Natural killer cell treated with Interleukin-12 subunit alpha and Interleukin-12 subunit beta and Interleukin-15 and Interleukin-18, amount 100 ng/mL, for 72 hours (primary cell): ENCODE measurements at places on chromosomes 5 and 9. TPM values are rescaled to one million over a fixed set of nuclear protein-coding genes. Genes with fewer than 3 reads are reported as not detected.
A peak's percentile ranks its signal among the peaks of the same experiment; 100 is the strongest.

GRCh38 chr9:92140074-92140753 is 25.0 kb upstream of the SPTLC1 start:
- peak; percentile 76 for DNase-seq

DNA sequence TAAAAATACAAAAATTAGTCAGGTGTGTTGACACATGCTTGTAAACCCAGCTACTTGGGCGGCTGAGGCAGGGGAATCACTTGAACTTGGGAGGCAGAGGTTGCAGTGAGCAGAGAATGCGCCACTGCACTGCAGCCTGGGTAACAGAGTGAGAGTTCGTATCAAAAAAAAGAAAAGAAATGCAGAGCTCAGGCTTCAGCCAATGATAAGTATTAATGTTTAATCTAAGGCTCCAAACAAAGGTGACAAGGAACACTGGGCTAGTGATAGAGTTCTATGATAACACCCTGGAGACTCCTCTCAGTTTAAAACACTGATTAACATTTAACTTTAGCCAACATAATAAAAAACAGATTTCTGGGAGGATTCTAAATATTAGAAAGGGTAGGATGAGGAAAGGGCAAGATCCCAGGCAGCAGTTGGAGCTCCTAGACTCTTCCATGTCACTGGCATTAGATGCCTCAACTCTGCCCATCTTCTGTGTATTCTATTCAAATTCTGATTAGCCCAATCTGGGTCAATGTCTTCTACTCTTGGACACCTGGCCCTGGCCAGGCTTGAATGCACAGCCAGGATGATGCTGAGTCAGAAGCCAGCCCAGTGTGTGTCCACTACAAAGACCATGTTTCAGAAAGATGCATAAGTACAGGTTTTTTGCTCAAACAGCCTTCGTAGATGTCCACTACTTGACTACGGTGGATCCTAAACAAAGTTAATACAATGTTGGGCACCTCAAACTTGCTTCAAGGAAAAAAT is 91.0 kb upstream of the FAM169A start:
- no peak for DNase-seq

DNA sequence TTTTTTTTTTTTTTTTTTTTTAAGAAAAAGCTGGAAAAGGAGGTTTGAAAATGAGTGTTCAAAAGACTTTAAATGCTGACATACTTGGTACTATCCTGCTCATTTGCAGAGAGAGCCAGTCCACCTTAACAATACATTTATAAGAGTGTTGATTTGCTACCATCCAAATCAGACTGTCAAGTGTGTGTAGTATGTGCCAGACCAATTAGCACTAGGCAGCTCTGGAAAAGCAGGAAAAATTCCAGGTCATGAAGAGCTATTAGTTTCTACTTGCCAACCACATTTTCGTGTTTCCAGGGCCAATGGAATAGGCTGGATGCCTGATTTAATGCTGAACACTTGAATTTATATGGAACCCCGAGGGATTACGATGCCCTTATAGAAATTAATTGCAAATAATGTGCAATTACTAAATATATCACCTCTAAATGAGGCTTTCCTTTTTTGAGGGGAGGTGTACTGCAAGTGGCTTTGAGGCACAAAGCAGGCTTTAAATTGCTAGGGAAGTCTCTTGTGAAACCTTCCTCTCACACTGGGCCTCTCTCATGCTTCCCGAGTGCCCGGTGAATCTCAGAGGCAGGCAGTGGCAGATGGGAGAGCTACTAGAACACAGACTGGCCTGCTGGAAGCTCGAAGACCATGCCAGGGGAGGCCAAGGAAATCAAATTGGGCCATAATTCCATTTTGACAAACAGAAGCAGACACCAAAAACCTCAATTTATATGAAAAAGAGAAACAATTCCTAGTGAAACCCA is 178.7 kb downstream of the PPP2R2B start:
- no peak for DNase-seq

- no peak for DNase-seq
Observed at GRCh38 chr5:97417986-97418385, 234.9 kb upstream of the RIOK2 start.

DNA sequence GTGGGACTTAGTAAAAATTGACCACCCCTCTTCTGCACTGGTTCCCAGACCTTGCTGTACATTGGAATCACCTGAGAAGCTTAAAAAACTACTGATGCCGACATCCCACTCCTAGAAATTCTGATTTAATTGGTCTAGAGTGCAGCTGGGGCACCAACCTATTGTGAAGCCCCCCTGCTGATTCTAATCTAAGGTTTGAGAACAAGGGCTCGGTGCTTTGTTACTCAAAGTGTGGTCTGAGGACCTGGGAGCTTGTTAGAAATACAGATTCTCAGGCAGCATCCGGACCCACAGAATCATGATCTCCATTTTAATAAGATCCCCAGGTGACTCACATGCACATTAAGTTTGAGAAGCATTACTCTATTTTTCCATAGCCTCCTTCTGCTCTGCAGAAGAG is 57.8 kb upstream of the LPAR1 start:
- no peak for DNase-seq

GRCh38 chr5:177412603-177413233 is 3.4 kb upstream of the F12 start:
- no peak for DNase-seq

- no peak for DNase-seq
Observed at GRCh38 chr5:156914371-156914737, 48.7 kb downstream of the TIMD4 start.

ZBED3 gene
- total RNA-seq: 0.12 TPM

- no peak for DNase-seq
Observed at GRCh38 chr9:86945728-86946200, 1.5 kb downstream of the GAS1 start.

- no peak for DNase-seq
Observed at GRCh38 chr5:7495131-7495517, 99.2 kb downstream of the ADCY2 start.

RNF180 gene
- total RNA-seq: not detected

DNA sequence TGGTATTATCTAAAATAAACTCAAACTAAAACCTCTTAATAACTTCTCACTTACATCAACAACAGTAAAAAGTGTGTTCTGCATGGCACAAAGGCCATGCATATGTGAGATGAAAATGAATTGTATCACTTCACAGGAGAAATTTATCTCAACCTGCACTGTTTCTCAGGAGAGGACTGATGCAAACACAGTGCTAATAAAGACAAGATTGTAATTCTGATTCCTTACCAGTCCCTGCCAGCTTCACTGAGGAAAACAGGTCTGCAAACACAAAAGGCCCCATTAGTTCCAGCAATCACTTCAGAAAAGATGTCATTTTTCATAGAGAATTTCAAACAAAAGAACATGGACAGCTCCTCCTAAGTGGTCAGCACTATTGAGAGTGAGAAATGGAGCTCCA is 117.3 kb upstream of the PDE4D start:
- DNase-seq: no peak

DNA sequence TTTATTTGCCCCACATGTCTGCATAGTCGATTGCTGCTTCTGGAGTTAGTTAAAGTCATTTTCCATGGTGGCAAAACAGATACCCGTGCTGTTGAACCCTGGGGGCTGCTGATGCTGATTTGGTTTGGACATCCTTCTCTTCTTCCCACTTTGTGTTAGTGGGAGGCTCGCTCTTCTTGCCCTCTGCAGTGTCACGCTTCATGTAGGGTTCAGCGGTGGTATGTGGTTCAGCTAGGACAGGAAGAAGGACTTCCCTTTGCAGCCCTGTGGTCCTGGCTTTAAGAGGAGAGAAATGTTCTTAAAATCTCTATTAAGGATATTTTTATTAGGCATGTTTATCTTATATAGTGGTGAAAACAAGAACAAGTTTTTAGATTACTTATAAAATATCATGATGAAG is 36.2 kb downstream of the SLC36A1 start:
- no peak for DNase-seq

GRCh38 chr9:73451003-73451402 is 299.3 kb downstream of the ANXA1 start:
- no peak for DNase-seq

- DNase-seq: no peak
Observed at GRCh38 chr5:109041317-109041716, 293.6 kb downstream of the FER start.

CEP78 gene
- 39.8 TPM for total RNA-seq

GRCh38 chr5:126477294-126478117 is 54.3 kb downstream of the GRAMD2B start:
- DNase-seq: no peak

ELOVL7 gene
- not detected for total RNA-seq

PCDHB13 gene
- total RNA-seq: 0.10 TPM
